ENCODE measurements at places on chromosomes 6 and 20.
A peak's percentile ranks its signal among the peaks of the same experiment; 100 is the strongest.

- DNase-seq: no peak
Measured at GRCh38 chr6:34529665-34530327, 26.3 kb downstream of the SPDEF start.

DNA sequence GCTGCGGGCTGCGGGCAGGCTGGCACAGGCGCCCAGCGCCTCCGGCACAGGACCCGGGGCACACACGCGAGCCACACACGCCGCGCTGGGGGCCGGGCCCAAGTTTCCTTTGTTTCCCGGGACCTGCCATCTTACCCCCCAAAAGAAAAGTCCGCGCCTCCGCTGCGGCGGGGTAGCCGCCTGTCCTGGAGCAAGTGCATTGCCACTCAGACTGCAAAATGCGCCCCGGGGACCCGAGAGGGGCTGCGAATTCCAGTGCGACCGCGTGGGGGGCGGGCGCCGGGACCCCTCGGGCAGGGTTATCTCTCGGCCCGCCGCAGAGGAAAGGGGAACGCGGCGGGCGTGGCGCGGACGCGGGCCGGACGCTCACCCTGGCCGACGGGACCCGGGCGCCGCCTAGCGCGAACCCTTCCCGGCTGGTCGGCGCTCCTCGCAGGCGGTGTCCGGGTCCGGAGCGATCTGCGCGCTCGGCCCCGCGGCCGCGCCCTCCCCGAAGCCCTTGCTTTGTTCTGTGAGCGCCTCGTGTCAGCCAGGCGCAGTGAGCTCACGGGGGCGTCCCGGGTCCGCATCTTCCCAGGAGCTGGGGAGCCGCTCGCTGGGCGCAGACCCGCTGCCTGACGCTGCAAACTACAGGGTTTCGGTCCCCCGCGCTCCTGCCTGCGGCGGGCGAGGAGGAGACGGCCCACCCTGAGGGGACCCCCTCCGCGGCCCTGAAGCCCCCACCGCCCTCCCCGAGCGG lies 639 bp upstream of the CD24 start:
- no peak for DNase-seq

DNA sequence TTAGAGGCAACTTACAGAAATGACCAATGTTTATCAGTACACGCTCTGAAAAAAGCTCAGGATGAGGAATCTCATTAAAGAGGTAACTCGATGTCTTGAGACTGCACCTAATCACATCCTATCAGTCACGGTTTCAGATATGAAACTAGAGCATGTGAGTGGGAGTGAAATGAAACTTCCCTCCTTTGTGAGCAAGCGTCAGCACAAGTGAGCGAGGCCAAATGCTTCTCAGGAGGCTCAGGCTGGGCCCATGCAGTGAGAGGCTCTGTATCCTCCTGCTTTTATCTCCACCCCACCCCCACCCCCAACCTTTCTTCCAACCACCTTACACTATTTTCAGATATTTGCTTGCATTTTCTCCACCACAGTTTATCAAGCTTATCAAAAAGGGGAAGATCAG lies 140.8 kb upstream of the RIMS1 start:
- DNase-seq: no peak

DNA sequence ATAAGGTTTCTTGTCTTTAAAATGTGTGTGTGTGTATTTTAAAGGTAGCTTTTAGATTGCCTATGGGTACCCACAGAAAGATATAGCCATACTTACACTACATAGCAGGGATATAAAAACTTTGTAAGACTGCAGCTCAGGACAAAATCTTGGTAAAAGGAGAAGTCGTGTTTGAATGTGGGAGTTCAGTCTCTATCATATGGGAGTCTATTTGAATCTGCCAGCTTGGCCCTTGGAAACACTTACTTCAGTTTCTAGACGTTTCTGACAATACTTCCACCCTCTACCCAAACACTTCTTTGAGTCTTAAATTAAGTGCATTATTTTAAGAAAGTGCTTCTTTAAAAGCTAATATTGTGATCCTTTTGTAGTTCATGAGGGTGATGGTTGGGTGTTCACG lies 155.7 kb downstream of the CARMIL1 start:
- DNase-seq: no peak

- no peak for DNase-seq
Measured at GRCh38 chr20:32438331-32438858, 80.3 kb downstream of the ASXL1 start.

GRCh38 chr6:128252341-128253176 lies 267.8 kb downstream of the PTPRK start:
- DNase-seq: no peak

GRCh38 chr6:167095888-167096287 lies 27.0 kb upstream of the CCR6 start:
- no peak for DNase-seq

- no peak for DNase-seq
Measured at GRCh38 chr6:166595061-166595780, 8.7 kb upstream of the RAMACL start.

- DNase-seq: no peak
Measured at GRCh38 chr6:122778985-122779661, 393 bp upstream of the FABP7 start.

DNA sequence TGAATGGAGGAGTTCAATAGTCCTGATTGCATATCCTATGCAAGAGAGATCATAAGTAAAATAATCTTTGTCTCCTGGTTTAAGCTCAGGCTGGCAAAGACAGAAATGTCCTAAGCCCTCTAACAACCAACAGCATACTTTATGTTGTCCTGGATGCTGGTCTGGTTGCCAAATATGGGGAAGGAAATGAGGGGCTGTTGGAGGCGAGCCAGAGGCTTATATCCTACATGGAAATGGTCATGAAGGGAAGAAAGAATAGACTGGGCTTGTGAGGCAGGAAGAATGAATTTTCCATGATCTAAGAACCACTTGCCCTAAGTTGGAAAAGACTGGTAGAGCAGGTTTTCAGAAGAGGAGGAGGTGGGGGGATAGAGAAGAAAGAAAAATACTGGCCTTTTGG lies 237.1 kb downstream of the SMOC2 start:
- no peak for DNase-seq

- no peak for DNase-seq
Measured at GRCh38 chr6:6314596-6314995, 5.9 kb downstream of the F13A1 start.

DNA sequence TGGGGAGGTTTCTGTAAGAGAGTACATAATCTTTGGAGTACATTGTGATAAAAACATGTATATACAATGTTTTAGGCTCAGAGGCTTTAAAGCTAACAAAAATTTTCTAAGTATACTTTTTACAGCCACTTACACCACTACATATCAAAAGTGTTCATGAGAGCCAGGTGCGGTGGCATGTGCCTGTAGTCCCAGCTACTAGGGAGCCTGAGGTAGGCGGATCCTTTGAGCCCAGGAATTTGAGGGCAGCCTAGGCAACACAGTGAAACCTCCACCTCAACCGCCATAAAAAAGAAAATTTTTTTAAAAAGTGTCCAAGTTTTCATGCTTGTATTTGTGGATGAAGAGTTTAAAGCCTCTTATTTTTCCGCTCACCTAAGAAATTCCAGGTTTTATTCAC lies 22.5 kb downstream of the SNX3 start:
- no peak for DNase-seq

DNA sequence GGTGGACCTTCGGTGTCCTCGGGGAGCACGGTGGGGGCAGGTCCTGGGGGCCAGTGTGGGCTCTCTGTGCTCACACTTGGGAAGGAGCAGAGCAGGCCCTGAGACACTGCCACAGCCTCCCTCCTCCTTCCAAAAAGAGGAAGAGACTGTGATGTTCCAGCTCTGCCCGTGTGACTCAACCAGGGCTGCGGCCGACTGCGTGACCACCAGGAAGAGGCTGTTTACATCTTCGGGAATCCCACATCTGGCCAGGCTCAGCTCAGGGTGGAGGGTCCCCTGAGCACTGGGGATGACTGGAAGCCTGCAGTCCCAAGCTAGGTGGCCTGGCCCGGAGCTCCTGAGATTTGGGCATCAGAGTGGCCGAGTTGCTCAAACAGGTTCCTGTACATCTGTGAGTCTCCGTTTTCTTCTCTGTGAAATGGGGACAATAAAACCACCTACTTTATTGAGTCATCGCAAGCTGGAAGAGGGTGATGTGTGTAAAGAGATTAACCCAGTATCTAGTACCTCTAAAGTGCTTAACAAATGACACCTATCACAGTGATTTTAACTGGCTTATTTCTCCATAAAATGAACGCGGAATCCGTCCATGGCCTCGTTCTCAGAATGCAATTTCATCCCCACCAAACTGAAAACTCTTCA lies 242.1 kb downstream of the DLL1 start:
- no peak for DNase-seq

DNA sequence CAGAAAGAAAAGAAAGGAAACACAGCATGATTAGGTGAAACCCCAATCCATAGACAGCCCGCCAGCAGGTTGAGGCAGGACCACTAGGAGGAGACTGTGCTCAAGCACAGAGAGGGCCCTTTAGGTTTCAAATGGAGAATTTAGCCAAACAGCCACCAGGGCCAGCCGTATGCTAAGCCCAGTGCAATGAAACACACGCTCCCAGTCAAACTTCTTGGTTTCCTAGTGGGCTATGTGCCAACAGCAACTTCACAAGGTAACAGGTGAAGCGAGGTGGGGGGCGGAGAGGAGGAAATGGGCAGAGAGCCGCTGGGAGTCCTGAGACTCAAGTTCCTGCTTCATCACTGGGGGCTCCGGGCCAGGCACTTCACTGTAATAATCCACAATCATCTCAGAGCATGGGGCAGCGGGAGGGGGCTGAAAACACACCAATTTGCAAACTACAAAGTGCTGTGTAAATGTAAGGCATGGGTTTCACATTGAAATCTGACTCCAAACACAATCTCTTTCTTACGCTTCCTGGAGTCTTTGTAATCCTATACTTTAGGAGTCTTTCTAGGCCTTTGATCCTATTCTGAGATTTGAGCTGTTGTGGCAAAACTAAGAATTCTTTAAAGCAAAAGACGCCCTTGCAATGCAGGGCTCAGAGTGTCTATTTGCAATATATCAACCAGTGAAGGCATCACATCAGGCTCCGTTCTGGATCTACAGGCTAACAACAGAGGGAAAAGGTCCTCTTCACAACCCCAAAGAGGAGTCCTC lies 117.3 kb downstream of the OPRM1 start:
- peak; percentile 43 for DNase-seq

DNA sequence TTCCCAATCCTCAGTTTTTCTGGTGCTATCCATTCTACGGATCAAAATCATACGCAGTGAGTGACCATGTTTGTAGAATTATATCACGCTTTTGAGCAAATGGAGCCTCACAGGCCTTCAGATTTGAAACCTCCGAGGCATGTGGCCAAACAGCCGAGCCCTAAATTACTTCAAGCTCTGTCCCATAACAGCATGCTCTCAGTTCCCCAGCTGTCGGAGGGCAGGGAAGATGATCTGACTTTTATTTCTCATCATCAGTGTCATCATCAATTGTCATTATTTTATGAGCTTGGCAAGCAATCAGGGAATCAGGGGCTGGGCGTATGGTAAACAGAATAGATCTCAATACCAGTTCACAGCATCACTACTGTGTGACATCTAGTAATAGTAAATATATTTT lies 73.2 kb downstream of the PSMG4 start:
- DNase-seq: no peak

- DNase-seq: no peak
Measured at GRCh38 chr6:34031625-34032383, 114.1 kb downstream of the GRM4 start.

GRCh38 chr20:32052778-32053362 lies 828 bp downstream of the HCK start:
- no peak for DNase-seq

- no peak for DNase-seq
Measured at GRCh38 chr20:23877524-23877923, 2.0 kb downstream of the CST5 start.

- DNase-seq: no peak
Measured at GRCh38 chr20:7703551-7703961, 236.7 kb downstream of the HAO1 start.

DNA sequence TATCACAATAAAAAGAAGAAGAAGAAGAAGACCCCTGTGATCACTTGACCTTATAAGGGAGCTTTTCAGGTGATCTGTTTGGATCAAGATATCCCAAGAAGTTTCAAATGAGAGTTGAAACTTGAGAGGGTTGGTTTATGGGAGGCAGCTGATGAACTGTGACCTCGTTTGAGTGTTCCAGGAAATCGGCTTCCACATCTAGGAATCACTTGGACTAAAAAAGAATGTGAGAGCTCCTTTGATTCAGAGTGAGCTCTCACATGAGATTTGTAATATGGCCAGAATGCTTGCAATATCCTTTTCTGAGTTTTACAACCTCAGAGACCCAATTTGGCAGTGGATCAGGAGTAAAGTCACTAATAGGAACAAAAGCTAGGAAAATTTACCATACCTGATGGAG lies 228.1 kb downstream of the ATXN1 start:
- no peak for DNase-seq

- no peak for DNase-seq
Measured at GRCh38 chr6:100440935-100441334, 23.8 kb downstream of the SIM1 start.

GRCh38 chr6:72382602-72383529 lies 239.0 kb upstream of the KCNQ5 start:
- DNase-seq: no peak

- DNase-seq: no peak
Measured at GRCh38 chr6:167660944-167661551, 165.7 kb upstream of the AFDN start.

DNA sequence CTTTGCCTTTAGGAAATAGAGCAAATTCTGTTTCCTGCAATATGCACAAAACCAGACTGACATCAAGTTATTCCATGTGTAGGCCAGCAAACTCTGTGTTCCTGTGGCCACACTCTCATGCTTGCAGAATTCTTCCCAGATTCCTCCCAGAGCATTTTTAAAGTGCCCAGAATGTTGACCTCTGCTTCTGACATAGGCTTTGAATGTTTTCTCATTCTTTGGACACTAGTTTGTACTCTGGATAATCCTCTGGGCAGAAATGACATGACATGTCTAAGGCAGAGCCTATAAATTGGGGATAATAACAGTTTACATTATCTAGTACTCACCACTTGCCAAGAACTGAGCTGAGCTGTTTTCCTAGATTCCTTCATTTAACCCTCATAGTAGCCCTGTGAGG lies 9.2 kb upstream of the EFHC1 start:
- no peak for DNase-seq
